Esophagus squamous epithelium (tissue), 5 donors: ENCODE measurements at places on chromosomes 11 and 22.

- DNase-seq, result no peak
Observed at GRCh38 chr11:1776944-1777715, 13.4 kb upstream of the CTSD start.

DNA sequence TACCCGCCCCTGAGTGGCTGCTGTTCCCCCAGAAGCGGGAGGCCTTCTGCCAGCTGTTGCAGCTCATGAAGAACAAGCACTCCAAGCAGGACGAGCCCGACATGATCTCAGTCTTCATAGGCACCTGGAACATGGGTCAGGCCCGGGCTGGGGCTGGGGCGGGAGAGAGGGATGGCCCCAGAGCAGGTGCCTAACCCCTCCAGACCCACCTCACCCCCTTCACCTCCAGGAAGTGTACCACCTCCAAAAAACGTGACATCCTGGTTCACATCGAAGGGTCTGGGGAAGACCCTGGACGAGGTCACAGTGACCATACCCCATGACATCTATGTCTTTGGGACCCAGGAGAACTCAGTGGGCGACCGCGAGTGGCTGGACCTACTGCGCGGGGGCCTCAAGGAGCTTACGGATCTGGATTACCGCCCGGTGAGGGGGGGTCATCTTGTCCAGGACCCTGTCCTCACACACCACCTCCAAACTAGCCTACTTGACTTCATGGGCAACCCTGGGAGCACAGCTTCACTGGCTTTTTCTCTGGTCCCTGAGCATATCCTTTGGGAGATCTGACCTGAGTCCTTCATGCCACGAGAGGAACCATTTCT lies 6.3 kb downstream of the INPPL1 start:
- DNase-seq, result no peak

DNA sequence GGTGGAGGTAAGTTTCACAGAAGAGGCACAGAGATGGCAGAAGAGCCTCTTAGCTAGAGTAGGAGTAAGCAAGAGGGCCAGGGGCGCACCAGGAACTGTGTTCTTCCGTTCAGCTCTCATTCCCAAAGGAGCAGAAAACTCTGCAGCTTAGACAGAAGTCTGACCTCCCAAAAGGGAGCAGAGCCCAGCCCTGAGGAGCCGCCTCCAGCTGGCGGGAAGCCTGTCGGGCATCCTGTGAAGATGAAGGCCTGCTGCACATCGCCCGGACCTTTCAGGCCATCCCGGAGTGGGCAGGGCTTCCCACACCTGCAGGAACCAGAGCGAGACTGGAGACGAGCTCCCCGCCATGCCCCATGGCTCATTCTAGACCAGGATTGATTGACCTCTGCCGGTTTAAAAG lies 1102.8 kb downstream of the BRD1 start:
- no peak for DNase-seq

- DNase-seq, result no peak
Observed at GRCh38 chr11:64919627-64920026, 2.6 kb upstream of the ATG2A start.

- DNase-seq, result no peak
Observed at GRCh38 chr11:93192163-93192562, 5.6 kb downstream of the SLC36A4 start.

DNA sequence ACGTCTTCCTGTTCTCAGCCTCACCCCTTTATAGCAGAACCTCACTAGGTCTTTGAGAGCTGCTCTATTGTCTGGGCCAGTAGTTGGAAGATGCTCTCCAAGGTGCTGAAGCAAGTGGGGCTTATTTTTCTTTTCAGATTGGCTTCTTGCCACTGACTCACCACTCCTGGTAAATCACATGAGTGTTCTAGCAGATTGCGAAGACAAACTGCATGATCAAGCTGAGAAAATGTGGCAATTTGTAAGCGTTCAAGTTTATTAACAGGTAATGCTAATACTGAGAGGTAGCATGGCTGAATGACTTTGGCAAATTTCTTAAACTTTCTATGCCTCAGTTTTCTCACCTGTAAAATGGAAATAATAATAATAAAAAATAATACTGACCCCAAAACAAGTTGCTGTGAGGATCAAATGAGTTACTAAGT lies 59.2 kb downstream of the CACNG2 start:
- DNase-seq, result no peak

GRCh38 chr22:39379756-39380730 lies 19.5 kb upstream of the TAB1 start:
- DNase-seq, result no peak

DNA sequence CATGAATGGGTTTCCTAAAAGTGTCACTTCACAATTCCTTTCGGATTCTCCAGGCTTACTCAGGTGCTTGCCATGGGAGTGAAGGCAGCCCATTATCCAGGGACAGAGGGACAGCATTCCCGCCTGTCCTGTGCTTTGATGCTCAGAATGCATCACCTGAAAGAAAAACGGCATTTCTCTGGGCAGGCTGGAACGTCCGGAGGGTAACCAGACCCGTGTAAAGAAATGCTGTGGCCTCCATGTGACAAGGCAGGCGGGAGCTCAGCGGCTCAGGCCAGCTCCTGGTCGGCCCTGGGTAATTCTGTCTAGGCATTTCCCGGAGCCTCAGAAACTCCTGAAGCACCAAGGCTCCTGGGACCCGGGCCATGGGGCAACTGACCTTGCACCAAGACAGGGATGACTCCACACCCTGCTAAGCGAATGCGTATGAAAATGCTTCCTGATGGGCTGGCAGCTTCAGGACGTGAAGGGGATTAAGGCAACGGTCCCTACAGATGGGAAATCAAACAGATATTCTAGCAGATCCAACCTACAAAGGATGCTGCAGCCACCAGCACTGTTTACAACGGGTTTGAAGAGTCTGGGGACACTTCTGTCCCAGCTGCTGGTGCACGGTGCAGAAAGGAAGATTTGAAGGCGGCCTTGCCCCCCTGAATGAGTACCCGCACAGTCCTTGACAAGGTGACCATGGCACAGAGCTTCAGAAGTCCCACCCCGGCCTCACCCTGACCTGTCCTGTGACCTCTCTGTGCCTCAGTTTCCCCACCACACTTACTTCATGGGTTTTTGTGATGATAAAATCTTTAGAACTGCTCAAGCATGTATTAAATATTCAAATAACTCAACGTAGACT lies 13.6 kb upstream of the FGF3 start:
- DNase-seq, result no peak

DNA sequence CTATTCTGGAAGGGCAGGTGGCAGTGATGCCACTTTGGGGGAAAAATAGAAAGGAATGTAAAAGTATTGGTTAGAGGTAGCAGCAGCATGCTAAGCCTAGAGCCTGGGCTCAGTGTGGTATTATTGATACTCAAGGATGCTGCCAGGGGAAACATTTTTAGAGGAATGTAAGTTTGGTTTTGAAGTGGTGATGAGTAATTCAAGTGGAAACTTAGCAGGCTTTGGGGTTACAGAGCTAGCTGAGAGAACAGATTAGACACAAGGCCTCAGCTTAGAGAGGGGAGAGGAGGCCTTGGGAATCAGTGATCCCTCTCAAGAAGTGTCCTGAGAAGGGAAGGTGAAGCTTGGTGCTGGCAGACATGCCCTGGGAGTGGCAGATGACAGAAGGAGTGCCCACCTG lies 32.9 kb upstream of the DDI1 start:
- no peak for DNase-seq

GRCh38 chr11:132126973-132127899 lies 756.8 kb downstream of the NTM start:
- no peak for DNase-seq

- no peak for DNase-seq
Observed at GRCh38 chr11:68524681-68525080, 64.1 kb downstream of the PPP6R3 start.

DNA sequence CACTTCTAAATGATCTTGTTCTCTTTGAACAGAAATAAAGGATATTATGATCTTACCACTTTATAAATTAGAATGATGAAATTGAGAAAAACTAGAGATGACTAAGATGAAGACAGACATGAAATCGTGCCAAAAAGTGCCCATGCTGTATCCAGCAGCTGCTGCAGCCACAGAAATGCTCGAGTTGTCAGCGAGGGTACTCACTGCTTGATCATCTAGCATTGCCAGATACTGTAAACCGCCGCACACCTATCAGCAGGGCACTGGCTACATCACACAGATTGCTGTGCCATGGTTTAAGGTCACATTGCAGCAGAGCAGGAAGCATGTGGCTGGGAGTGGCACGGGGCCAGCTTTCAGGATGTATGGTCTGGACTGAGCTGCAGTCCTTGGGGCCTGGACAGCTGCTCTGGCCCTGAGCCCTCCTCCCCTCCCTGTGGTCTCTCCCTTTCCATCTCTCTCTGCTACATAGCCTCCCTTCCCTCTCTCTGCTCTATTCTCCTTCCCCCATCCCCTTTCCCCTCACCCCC lies 51.0 kb upstream of the SEPTIN5 start:
- no peak for DNase-seq

GRCh38 chr11:124440608-124441007 lies 4.9 kb downstream of the OR8B8 start:
- no peak for DNase-seq

- DNase-seq, result no peak
Observed at GRCh38 chr11:21635394-21636145, 557.3 kb upstream of the ANO5 start.
